ENCODE measurements at places on chromosomes 3 and 15.

- DNase-seq = no peak
- no peak overlapping the region for H3K27ac ChIP-seq
- H3K36me3 ChIP-seq = no peaks in the 10 kb centered on the region
Measured at GRCh38 chr3:60854791-60855190, 396.5 kb downstream of the FHIT start.

DNA sequence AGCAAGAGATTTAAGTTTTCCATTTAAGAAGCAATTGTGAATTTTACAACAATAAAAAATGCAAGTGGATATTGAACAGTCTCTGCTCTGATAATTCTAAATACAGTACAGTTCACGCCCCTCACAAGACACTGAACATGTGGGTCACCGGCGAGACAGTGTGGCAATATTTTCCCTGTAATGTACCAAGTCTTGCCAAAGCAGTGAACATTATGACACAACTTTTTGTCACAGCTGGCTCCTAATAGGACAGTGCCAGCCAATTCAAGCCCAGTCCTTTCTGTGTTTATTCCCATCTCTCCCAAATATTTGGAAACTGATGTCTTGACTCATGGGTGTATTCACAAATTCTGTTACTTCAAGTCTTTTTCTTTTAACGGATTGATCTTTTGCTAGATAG is 62.3 kb downstream of the PPARG start:
- H3K27ac ChIP-seq = no peak overlapping the region
- no peaks in the 10 kb centered on the region for H3K4me1 ChIP-seq

DNA sequence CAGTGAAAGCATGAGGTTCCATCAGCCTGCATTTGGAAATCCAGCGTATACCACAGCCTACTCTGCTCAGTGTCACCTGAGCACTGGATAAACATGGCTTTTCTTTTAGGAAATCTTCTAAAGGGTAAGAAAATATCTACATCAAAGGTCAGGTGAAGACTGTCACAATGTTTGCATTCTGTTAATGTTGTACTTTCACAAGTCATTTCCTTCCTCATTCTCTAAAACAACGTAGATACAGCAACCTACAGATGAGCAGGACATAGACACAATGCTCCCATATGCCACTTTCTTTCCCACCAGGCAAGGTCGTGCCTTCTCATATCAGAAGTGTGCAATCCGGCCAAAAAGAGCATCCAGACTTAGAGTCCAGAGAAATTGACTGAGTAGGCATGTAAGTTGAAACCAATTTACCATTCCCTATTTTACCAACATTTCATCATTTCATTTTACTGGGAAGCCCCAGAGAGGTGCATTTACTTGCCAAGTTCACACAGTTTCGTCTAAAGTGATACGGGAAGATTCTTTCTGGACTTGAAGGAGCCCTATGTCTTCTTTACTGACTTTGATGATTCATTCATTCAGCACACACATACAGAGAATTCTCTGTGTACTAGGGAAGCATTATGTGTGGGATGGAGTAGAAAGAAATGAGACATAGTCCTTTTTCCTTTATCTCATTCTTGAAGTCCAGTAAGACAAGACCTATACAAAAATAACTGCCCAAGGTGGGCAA is 30.6 kb upstream of the LPP start:
- H3K36me3 ChIP-seq = no peaks in the 10 kb centered on the region
- no peak overlapping the region for H3K4me3 ChIP-seq
- no peaks in the 10 kb centered on the region for H3K27me3 ChIP-seq
- H3K4me1 ChIP-seq = no peaks in the 10 kb centered on the region

DNA sequence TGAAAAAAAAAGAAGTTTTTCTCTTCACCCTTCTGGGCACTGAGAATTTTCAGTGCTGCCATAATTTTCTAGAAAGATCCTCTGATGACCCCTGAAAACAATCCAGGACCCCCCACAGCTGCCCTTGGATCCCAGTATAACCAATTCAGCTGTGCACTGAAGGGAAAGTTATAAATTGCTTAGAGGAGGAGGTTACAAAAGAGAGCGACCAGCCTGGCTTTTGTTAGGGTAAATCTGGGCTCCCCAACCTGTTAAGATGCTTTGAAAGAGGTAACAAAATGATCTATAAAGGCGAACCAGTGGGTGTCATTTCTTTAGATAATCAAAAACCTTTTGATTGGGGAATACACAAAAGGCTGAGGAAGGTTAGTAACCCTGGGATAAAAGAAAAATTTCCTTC is 407.9 kb upstream of the ATP11B start:
- H3K4me3 ChIP-seq = no peak overlapping the region
- no peaks in the 10 kb centered on the region for H3K36me3 ChIP-seq

DNA sequence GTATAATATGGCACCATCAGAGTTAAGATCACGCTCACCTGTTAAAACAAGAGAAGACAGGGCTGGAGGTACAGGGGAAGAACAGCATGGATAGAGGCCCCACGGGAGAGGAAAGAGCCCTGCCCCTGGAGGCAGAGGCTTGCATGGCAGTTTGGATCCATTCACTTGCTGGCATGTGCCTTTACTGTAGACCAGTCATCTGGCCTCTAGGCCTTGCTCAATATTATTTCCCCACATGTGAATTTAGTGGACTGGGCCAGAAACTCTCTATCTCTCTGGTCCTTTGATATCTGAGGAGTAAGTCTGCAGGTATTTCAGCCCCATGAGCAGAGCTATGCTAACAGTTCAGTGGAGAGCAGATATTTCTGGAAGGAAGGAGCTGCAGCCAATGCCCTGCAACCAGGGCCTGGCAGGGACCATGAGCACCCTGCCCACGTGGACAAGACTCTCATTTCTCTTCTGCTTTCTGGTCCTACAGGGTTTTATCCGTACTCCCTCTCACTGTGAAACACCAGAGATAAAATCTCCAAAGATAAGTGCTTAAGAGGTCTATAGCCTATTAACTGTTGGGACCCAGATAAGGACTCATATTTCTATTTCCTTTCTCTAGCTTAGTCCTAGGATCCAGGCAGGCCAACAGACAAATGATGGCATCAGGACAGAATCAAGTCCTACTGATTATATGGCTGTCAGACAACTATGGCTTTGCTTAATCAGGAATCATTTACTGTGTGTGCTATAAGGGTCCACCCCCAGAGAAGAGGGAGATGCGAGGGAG is 65.0 kb downstream of the CLDN11 start:
- H3K4me1 ChIP-seq = no peaks in the 10 kb centered on the region
- H3K27me3 ChIP-seq = no peaks in the 10 kb centered on the region
- no peak overlapping the region for H3K27ac ChIP-seq

- no peaks in the 10 kb centered on the region for H3K36me3 ChIP-seq
- H3K27me3 ChIP-seq = peaks cover 7% of the 10 kb centered on the region
- H3K4me1 ChIP-seq = peaks cover 3% of the 10 kb centered on the region
- no peak for DNase-seq
Measured at GRCh38 chr15:65980824-65981456, 111.6 kb downstream of the RAB11A start.

DNA sequence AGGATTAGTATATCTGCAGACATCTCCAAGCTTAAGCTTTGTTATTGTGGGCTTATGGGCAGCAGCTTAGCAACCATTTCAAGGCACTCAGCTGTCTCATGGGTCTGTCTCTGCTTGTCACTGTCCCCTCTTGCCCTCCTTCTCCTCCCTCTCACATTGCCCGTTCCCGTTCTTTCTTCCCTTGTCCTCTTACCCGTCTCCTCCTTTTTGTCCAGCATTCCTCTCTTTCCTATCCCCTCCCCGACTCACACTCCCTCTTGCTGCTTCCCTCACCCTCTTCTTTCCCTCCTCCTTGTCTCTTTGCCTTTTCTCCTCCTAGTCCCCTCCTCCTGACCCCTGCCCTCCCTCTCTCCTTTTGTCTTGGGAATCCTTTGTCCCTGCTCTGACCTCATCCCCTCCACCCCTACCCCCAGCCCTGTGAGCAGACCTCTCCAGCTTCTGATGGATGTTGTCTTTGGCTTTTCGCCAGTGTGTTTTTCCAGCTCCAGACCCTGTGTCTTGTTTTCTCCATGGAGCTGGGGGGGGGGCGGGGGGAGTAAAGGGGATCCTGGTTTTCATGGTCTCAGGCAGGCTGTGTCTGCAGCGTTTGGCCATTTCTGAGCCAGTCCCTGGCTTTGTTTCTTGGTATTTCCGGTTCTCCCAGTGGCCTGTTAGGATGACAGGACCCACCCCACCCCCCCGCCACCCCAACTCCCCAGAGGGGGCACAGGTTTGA is 47.9 kb upstream of the TRAK1 start:
- H3K4me1 ChIP-seq = no peaks in the 10 kb centered on the region
- DNase-seq = no peak
- H3K27me3 ChIP-seq = no peaks in the 10 kb centered on the region
- H3K36me3 ChIP-seq = no peaks in the 10 kb centered on the region

DNA sequence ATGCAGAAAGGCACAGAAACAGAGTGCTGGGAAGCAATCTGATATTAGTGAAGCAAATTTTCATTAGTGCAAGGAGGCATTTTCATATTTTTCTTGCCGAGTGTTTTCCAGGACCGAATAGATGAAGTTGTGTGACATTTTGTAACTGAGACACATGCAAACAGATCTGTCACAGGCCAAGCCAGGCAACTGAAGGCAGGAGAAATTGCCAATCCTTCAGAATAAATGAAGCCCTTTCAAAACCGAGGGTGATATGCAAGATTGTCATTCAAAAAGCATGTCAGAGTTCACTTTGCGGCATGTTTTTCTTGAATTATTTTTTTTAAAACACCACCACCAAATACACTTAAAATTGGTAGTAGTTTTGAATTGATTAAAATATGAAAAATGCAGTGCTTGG is 6.2 kb downstream of the LMOD3 start:
- no peaks in the 10 kb centered on the region for H3K4me1 ChIP-seq
- H3K27ac ChIP-seq = no peak overlapping the region
- no peak for DNase-seq
- no peaks in the 10 kb centered on the region for H3K27me3 ChIP-seq
- no peaks in the 10 kb centered on the region for H3K36me3 ChIP-seq
- no peak overlapping the region for H3K4me3 ChIP-seq

DNA sequence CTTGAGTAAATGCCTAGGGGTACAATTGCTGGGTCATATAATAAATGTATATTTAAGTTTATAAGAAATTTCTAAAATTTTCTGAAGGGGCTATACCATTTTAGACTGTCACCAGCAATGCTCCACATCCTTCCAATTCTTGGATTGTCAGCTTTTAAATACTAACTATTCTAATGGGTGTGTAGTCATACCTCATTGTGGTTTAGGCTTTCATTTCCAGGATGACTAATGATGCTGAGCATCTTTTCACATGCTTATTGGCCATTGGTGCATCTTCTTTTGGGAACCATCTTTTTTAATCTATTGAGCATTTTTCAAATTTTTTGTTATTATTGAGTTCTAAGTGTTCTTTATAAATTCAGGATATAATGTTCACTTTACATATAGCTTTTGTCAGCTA is 52.5 kb upstream of the CORO2B start:
- no peak overlapping the region for H3K4me3 ChIP-seq
- H3K4me1 ChIP-seq = no peaks in the 10 kb centered on the region
- no peaks in the 10 kb centered on the region for H3K27me3 ChIP-seq
- no peak overlapping the region for H3K27ac ChIP-seq
- no peaks in the 10 kb centered on the region for H3K36me3 ChIP-seq

DNA sequence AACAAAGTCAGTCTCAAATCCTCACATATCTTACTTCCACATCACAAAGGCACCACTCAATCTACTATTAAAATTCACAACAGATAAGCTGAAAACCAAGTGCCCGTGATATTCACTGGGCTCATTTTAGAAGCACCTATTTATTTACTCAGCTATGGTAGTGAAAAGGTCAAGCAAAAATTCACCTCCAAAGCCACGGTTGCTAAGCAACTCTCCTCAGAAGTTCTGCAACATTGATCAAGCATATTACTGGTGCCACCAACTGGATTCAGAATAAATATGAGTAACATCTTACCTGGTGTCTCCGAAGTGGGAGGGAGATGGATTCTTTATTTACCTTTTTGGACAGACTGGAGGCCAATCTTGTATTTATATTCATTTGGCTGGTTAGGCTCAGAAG is 714.8 kb downstream of the FHIT start:
- no peak overlapping the region for H3K27ac ChIP-seq
- H3K27me3 ChIP-seq = no peaks in the 10 kb centered on the region
- H3K36me3 ChIP-seq = no peaks in the 10 kb centered on the region
- H3K4me3 ChIP-seq = no peak overlapping the region
- no peaks in the 10 kb centered on the region for H3K4me1 ChIP-seq
- no peak for DNase-seq

- peak overlapping the region; percentile 49 for H3K4me3 ChIP-seq
- no peaks in the 10 kb centered on the region for H3K36me3 ChIP-seq
- no peaks in the 10 kb centered on the region for H3K27me3 ChIP-seq
- no peak for DNase-seq
Measured at GRCh38 chr3:17749281-17749680, 6.8 kb upstream of the TBC1D5 start.

DNA sequence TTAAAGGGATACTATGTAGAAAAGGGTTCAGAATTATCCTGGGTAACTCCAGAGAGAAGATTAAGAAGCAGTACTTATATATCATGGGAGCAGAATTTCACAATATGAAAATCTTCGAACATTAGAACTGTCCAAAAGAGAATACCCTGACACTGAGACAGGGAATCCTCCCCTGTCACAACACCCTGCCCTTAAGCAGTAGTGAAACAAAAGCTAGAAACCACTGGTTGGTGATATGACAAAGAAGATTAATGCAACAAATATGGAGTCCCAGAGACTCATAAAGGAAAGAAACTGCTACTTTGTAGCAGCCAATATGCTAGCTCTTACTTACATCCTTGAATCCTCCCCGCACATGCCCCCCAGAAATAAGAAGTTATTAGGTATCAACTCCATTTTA is 18.5 kb downstream of the MIX23 start:
- no peak for DNase-seq
- no peaks in the 10 kb centered on the region for H3K27me3 ChIP-seq
- no peak overlapping the region for H3K27ac ChIP-seq
- H3K4me3 ChIP-seq = no peak overlapping the region

DNA sequence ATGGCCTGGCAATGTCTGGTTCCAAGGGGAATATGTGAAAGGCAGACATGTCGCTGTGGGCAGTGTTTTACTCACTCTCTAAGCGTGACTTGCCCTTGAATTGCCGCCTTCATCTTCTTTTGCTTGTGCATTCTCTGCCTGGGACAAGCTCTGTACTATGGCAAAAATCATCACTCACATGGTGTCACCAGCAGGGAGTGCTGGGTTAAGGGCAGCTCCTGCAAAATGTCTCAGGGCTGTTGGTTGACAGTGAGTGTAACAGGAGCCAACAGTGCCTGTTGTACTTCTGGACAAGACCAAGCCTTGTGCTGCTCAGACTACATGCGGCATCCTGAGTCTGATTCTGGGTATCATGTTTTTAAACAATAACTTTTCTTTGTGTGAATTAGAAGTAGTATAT is 45.3 kb upstream of the KY start:
- H3K4me3 ChIP-seq = no peak overlapping the region
- no peaks in the 10 kb centered on the region for H3K27me3 ChIP-seq
- no peaks in the 10 kb centered on the region for H3K4me1 ChIP-seq
- H3K27ac ChIP-seq = no peak overlapping the region
- no peak for DNase-seq
- H3K36me3 ChIP-seq = no peaks in the 10 kb centered on the region

DNA sequence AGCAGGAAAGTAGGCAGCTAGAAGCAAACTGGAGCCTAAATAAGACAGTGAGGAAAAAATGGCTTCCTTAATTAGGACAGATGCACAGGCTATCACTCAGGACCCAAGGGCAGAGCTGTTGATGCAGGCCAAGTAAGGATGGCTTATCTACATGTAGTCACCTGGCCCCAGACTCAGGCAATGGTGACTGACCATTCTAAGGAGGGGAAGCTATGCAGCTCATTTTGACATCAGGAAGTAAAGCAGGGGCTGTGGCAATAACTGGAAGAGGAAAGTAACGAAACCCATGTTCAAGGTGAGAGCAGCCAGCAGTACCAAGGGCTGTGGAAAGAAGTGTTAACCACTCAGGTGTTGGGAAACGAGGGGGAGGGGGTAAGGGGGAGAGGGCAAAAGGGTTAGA is 16.2 kb downstream of the ACAD11 start:
- no peaks in the 10 kb centered on the region for H3K27me3 ChIP-seq
- DNase-seq = no peak
- no peak overlapping the region for H3K27ac ChIP-seq
- no peak overlapping the region for H3K4me3 ChIP-seq
- peaks cover 10% of the 10 kb centered on the region for H3K36me3 ChIP-seq
- no peaks in the 10 kb centered on the region for H3K4me1 ChIP-seq

All from effector memory CD4-positive, alpha-beta T cell (primary cell).